ENCODE measurements at places on chromosomes 6 and 20.

DNA sequence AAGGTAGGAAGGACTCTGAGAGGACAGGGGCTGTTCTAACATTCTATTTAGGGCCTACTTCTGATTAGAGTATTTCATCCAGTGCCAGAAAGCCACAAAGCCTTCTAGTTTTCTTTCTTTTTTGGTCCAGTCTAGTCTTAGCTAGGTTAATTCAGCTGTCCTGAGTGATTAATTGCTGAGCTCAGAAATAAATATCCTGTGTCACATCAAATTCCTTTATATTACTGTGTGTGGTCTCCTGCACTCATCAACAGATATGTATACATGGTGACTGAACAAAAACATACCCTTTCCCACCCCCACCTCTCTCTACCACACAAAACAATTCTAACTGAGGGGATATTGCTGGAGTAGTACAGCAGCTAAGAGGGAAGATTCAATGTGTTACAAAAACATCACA lies 601.5 kb upstream of the NRSN1 start:
- DNase-seq, result no peak

DNA sequence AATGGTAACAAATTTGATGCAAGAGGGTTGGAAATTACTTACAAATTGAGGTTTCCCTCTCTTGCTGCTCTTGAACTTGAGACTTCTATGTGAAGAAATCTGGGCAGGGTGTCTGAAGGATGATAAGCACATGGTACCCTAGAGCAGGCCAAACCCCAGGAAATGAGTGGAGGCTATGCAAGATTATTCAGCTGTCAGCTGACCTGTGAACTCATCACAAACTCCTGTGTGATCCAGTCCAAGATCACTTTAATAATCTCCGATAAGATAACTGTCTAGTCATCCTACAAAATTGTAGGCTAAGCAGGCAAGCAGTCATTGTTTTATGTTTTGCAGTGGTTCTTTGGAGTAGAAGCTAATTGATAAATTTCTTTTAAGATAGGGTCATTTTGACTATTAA lies 213.1 kb downstream of the BTBD3 start:
- DNase-seq, result no peak

DNA sequence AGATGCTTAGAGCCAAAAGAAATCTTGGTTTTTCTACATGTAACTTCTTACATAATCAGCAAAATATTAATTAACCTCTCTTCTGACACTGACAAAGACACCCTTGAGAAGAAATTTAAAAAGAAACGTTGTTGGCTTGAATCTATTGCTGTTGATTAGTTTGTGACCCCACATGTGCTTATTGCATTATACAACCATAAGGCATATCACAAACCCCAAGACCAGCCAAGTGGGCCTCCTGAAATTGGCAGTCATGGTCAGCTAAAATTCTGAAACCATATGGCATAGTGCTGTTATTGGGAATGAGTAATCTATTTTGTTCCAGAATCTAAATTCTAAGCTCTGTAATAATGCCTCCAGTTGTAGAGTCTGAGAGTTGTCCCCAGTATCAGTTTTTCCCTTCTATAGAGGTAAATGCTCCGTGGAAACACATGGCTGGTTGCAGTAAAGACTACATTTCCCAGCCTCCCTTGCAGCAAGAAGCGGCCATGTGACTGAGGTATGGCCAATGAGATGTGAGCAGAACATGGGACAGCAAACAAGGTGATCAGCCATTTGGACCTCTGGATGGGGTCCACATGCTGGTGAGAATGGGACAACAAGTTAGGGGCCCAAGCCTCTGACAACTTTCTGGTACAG lies 42.3 kb upstream of the PTPN1 start:
- no peak for DNase-seq

DNA sequence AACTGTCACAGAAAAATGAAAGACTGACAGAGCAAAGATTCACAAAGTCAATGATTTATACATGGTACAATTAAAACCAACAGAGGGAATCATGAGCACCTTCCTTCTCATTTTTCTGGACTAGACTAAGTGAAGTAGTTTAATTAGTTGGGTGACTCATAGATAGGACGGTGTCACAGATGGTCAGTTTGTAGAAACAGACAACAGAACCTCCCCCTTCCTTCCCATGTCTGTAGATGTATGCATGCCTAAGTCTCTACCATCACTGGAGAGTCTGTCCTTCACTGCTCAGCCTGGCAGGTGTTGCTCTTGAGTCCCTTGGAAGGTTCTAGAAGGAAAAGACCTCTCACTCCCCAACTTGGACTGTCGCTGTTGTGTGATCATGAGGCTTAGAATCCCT lies 75.4 kb upstream of the EEF1E1 start:
- no peak for DNase-seq

Data from stimulated activated CD4-positive, alpha-beta T cell treated with anti-CD3 and anti-CD28 coated beads, Interleukin-1b, Interleukin-23, amount 100 ng/mL, for 1 hour (primary cell).